ENCODE measurements at places on chromosomes 6 and 20.

DNA sequence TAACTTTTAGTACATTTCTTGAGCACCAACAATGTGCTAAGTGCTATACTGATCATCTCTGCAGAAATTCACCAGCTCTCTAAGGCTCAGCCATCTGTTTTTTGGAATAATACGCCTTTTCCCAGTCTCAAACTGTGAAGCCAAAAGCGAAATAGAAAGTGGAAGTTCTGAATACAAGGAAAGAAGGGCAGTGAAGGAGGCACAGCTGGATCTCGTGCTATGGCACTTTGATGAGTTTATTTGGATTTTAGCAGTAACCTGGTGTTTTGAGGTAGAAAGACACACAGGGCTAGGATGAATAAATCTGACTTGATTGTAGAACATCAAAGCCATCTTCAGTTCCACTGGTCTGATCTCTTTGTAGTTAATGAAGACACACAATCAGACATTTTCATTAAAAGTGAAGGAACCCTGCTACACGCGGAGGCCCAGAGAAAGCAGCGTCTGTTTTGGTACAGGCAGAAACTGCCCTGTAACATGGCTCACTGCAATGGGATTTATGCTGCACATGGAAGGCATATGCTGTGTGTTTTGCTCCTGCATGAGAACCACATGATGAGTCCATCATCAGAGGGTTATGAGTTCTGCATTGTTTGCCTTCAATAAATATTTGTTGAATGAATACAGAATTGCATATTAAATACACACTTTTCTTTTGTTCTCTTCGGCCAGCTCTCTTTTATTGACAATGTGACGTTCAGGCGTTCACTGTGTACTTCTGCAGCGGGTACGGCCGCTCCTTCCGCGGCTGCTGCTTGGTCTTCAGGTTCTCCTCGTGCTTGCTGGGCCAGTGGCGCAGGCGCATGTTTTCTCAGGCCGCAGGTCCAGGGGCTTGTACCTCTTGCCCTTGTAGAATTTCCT lies 100.9 kb downstream of the PREP start:
- H3K27me3 ChIP-seq, result no peaks in the 10 kb centered on the region
- H3K27ac ChIP-seq, result no peak overlapping the region
- no peaks in the 10 kb centered on the region for H3K4me1 ChIP-seq
- no peak overlapping the region for H3K4me3 ChIP-seq

- H3K4me1 ChIP-seq, result peaks cover 12% of the 10 kb centered on the region
- no peaks in the 10 kb centered on the region for H3K27me3 ChIP-seq
- H3K27ac ChIP-seq, result peak overlapping the region; percentile 47
- no peaks in the 10 kb centered on the region for H3K36me3 ChIP-seq
These were observed 61.7 kb downstream of the HDGFL1 start for GRCh38 chr6:22631091-22631490.

- no peaks in the 10 kb centered on the region for H3K4me1 ChIP-seq
- no peak for DNase-seq
These were observed 70.0 kb upstream of the CD2AP start for GRCh38 chr6:47407300-47408281.

- peaks cover 4% of the 10 kb centered on the region for H3K4me1 ChIP-seq
- peak; percentile 94 for DNase-seq
- peaks cover 75% of the 10 kb centered on the region for H3K27me3 ChIP-seq
These were observed at the start of gene OVOL2 for GRCh38 chr20:18057101-18057993. Gene OVOL2 (minus strand): TSS chr20:18057916. CDS start chr20:18057634, 282 bp downstream.

DNA sequence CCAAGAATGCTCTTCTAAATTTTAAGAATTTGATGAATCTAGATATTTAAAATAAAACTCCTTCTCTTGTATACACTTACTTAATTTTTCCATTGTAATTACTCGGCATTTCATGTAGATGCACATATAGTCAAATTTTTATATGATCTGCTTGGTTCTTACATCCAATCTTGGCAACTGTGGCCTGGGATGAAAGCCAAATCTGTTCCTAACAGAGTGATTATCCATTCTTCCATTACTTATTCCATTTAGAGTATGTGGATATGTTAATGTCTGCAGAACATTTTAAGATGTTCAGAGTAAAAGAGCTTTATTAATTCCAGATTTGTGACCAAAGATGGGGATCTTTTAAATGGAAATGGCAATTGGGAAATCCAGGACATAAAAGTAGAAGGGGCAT lies 144.1 kb upstream of the PDE7B start:
- no peaks in the 10 kb centered on the region for H3K4me1 ChIP-seq
- no peaks in the 10 kb centered on the region for H3K27me3 ChIP-seq
- H3K4me3 ChIP-seq, result no peak overlapping the region

GRCh38 chr20:8721098-8721497 lies 347.8 kb upstream of the PLCB4 start:
- H3K27ac ChIP-seq, result no peak overlapping the region
- H3K27me3 ChIP-seq, result no peaks in the 10 kb centered on the region
- no peaks in the 10 kb centered on the region for H3K36me3 ChIP-seq
- H3K4me1 ChIP-seq, result peaks cover 5% of the 10 kb centered on the region
- peak; percentile 74 for DNase-seq
- H3K4me3 ChIP-seq, result no peak overlapping the region

DNA sequence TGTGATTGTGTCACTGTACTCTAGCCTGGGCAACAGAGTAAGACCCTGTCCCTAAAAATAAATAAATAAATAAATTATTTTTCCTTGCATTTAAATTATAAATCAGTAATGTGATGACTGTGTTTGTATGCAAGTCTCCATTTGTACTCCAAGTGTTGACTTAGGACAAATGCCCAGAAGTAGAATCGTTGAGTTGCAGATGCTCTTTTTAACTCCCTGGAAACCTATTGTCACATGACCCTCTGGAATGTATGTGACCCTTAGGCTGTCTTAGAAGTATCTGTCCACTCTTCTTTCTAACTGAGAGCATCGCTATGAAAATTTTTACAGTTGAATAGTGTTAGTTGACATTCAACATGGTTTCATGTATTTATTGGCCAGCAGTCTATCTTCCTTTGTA lies 18.8 kb downstream of the OR2A4 start:
- H3K4me3 ChIP-seq, result no peak overlapping the region
- no peak for DNase-seq
- no peak overlapping the region for H3K27ac ChIP-seq
- H3K27me3 ChIP-seq, result no peaks in the 10 kb centered on the region
- no peaks in the 10 kb centered on the region for H3K36me3 ChIP-seq

DNA sequence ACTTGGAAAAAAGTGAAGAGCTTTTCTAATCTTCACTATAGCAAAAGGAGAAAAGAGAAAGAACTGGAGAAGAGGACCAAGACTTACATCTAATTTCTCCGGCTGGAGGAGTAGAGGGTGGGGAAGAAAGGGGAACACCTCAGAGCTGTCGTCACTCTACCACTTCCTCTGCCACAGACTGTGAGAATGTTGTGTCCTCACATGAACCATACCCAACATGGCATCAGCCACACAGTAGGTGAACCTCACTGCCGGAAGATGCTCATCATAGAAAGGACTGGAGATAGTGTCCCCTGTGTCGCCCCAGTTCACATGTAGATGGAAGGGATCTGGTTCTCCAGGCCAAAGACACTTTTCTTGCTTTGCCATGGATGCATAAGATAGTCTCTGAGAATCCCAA lies 604.4 kb upstream of the NOX3 start:
- no peak for DNase-seq
- no peak overlapping the region for H3K27ac ChIP-seq

DNA sequence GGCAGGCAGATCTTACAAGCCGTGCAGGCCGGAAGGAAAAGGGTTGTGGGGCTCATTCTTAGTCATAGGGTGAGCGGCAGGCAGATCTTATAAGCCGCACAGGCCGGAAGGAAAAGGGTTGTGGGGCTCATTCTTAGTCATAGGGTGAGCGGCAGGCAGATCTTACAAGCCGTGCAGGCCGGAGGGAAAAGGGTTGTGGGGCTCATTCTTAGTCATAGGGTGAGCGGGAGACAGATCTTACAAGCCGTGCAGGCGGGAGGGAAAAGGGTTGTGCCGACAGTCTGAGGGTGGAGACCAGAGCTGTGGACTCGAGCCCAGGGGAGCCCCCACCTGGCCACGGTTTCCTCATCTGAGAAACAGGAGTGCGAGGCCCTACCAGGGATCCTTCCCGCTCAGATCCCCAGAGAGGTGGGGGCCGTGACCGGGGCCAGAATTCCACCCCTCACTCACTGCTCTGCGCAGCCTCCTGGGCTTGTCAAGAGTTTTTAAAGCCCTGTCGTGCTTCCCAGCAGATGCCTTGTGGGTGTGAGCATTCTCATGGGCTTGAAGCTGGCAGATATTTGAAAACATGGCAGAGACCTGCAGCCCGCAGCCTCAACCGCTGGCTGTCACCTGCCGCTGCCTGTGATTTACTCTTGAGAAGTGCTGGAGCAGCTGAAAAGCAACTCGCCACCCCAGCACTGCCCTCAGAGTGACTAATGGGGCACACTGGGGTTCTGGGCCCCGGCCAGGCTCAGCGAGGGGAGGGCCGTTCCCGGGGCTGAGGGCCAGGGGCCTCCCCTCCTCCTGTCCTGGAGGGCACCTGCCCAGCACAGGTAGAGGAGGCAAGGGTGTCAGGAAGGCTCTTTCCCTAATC lies 31.9 kb downstream of the NTSR1 start:
- H3K4me1 ChIP-seq, result no peaks in the 10 kb centered on the region
- no peak for DNase-seq
- no peaks in the 10 kb centered on the region for H3K36me3 ChIP-seq
- no peaks in the 10 kb centered on the region for H3K27me3 ChIP-seq
- no peak overlapping the region for H3K4me3 ChIP-seq
- H3K27ac ChIP-seq, result no peak overlapping the region

All from endodermal cell (in vitro differentiated cells).